KBM-7 (cell line): ENCODE measurements at places on chromosomes 7 and 10.

DNA sequence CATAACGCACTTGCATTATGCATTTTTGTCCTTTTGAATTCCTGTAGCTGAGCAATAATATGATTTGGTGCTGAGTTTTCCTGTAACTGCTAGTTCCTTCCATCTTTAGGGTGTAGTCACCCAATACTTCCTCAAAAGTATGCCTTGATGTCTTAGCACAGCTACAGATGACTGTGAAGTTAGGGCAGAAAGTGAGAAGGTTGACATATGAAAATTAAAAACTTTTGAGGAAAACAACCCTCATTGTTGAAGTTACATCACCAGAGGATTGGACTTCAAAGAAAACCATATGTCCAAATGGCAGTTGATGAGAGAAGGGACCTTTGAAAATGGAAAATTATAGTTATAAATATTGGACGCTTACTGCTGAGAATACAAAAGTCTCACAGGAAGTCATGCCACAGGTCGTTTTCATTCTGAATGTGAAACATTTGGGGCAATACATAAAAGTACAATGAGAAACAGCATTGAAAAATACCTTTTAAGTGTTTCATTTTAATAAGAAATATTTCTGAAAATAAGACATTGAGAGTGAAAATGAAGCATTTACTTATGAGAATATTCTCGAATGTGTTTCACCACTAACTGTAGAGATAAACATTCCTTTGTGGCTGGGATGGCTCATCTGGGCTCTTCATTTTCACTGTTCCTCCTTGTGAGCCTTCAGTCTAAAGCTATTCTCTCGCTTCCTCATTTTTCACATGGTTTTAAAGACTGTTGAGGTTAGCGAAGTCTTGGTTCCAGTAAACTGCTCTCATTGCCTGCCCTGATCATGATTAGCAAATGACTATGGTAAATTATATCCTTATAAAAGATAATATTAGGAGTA lies 61.4 kb upstream of the NME8 start:
- peak; percentile 79 for DNase-seq

DNA sequence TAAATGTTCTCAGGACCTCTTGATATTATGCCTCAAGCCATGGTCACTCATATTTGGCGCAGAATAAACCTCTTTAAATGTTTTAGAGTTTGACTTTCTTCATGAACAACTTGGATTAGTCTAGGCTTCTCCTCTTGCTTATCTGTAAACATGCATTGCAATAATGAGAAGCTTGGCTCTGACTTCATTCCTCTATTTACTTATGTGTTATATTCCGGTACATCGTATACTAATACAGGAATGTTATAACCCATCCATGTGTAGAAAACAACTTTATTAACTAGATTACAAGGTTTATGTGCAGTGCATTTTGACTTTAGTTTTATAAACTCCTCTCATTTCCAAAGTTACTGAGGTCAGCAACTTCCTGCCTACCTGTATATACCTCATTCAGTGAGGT lies 944.3 kb upstream of the GHITM start:
- no peak for DNase-seq

DNA sequence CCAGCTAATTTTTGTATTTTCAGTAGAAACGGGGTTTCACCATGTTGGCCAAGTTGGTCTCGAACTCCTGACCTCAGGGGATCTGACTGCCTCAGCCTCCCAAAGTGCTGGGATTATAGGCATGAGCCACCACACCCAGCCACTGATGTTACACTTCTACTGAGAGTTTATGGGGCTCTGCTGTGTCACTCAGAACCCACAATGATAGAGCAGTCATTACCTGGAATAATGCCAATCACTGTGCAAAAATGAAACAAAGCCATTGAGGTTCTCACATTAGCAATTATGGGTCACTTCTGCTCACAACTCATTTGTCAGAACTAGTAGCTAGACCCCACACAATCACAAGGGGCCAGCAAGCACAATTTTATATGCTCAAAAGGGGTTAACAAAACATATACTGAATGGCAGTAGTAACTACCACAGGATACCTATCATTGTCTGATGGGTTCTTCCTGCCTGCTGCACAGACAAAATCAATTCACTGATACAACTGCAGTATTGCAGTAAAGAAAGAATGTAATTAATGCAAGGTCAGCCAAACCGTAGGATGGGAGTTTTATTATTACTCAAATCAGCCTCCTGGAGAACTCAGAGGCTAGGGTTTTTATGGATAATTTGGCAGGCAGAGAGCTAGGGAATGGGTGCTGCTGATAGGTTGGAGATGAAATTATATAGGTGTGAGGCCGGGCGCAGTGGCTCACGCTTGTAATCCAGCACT lies 72.1 kb upstream of the TRIM24 start:
- no peak for DNase-seq

DNA sequence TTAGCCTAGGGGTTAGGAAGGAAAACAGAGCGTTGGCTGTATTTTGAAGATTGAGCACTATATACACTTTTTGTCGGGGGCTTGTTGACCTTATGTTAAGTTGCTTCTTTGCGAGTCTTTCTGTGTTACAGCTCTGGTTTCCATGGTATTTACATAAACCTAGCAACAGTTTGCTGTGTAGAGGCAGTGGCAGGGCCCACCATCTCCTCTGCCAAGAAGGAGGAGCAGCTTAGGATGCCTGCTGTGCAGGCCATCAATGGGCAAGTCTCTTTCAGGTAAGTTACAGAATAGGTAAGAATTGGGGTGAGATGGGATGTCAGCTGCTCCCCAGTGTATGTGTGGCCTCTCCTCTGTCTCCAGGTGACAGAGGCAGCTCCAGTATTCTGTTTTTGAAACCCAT lies 485.5 kb downstream of the LRMDA start:
- DNase-seq, result no peak

- no peak for DNase-seq
Observed at GRCh38 chr10:110151467-110151866, 55.9 kb upstream of the MXI1 start.

- peak; percentile 79 for DNase-seq
Observed at GRCh38 chr7:17408245-17408903, 109.9 kb downstream of the AHR start.

GRCh38 chr7:130841416-130841815 lies 107.4 kb upstream of the KLF14 start:
- peak; percentile 29 for DNase-seq

DNA sequence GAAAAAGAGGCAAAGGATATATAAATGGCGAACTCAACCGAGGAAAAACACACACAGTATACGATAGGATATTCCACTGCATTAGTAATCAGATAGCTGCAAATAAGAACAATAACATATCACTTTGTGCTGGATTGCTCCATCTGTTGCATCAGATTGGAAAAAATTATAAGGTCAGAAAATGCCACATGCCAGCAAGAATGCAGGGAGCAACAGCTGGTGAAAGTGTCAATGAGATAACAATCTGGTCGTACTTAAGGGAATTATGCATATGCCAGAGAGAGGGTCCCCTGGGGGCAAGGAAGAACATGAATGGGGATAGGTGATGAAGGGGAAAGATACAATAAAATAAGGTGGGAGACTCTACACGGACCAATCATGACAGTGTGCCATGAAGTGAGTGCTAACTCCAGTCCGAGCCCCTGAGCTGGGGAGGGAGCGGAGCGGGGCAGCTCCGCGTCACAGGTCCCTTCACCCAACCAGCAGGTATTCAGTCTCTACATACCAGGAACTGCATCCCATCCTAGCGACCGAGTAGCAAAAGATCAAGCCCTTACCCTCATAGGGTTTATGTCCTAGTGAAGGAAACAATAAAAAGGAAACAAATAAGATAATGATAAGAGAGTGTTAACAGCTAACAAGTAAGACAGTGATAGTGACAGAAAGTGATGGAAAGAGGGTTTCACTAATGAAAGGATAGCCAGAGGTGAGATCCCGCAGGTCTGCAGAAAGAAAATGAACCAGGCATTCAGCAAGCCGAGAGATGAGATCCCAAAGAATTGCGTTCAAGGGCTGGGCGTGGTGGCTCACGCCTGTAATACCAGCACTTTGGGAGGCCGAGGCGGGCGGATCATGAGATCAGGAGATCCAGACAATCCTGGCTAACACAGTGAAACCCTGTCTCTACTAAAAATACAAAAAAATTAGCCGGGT lies 9.4 kb downstream of the MPP7 start:
- DNase-seq, result no peak
